LNCaP clone FGC (cell line): ENCODE measurements at places on chromosomes 13 and 19.

DNA sequence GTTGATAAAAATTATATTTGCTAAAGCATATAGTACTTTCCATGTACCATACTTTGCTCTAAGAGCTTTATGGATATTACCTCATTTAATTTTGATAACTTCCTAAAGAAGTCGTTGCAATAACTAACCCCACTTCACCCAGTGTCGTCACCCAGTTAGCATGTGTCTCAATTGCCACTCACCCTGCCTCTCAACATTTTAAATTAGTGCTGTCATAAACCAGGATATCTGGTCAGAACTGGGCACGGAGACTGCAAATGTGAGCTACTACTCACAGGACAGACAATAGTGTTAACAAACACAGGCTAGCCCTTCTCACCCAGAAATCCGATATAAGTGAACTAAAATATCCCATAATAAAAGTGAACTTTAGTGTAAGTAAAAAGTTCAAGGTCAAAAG, 430.6 kb downstream of the KLF12 start:
- no peak for DNase-seq

DNA sequence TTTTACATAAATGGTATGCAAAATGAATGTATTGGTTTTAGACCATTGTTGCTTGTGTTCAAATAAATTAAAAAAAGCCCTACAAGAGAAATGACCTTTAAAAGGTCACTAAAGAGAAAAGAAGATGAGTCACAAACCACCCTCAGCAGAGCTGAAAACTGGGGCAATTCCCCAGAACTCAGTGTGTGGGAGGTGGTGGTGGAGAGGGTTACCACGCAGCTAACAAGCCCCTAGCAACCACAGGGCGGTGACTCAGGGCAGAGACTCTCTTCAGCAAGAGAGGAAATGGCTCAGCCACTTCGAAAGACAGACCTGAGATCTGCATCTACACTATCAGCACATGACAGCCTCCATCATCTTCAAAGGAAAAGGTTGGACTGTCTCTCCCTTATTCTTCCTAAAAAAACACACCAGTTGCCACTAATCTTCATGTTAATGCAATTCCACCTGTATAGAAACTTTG, 29.4 kb upstream of the NDFIP2 start:
- no peak for DNase-seq

GRCh38 chr19:10432736-10433130, 12.4 kb downstream of the PDE4A start:
- DNase-seq = no peak

- no peak for DNase-seq
Measured at GRCh38 chr13:80342471-80343371, 1.8 kb upstream of the SPRY2 start.

DNA sequence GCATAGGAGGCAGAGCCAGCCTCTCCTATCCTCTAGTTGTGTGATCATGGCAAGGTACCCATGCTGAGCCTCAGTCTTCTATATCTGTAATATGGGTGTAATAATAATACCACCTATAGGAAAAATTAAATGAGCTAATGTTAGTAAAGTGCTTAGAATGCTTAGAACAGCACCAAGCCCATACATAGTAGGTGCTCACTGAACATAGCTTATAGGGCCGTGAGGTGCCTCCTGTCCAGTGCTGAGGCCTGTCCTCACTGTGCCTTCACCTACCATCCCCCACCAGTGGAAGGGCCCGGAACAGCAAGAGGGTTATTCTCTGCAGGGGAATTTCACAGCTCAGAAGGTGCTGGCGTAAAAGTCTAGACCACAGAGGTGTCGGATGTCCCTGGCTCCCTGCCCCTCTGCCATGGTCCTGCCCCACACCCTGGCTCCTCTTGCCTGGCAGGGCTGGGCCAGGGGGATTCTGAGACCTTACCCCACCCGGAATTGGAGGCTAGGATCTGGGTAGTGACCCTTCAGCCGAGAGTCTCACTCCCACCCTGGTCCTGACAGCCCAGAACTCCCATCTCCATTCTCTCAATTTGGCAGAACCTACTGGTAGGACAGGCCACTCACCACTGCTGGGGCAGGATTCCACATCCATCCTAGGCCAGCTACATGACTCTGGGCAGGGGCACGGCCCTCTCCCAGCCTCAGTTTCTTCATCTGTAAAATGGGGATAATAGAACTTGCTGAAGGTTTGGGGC, 2.2 kb upstream of the SCN1B start:
- no peak for DNase-seq
